ENCODE measurements at places on chromosomes 11 and 22. TPM values are rescaled to one million over a fixed set of nuclear protein-coding genes. Genes with fewer than 3 reads are reported as not detected.

DNA sequence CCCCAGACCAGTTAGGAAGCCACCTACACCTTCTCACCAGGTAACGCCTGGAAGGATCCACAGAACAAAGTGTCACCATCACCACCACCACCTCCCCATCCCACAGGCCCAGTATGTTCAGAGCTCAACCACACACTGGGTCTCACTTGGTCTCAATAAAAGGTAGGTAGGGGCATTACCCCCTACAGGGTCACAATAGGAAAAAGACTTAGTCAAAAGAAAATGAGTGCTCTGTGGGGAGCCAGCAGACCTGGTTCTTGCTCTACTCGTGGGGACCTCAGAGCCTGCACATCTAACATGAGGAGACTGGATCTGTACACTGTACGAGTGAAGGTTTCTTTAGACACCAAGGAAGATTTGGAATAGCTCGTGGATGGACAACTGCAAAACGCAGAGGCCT, 49.3 kb downstream of the HIRA start:
- DNase-seq = no peak

DNA sequence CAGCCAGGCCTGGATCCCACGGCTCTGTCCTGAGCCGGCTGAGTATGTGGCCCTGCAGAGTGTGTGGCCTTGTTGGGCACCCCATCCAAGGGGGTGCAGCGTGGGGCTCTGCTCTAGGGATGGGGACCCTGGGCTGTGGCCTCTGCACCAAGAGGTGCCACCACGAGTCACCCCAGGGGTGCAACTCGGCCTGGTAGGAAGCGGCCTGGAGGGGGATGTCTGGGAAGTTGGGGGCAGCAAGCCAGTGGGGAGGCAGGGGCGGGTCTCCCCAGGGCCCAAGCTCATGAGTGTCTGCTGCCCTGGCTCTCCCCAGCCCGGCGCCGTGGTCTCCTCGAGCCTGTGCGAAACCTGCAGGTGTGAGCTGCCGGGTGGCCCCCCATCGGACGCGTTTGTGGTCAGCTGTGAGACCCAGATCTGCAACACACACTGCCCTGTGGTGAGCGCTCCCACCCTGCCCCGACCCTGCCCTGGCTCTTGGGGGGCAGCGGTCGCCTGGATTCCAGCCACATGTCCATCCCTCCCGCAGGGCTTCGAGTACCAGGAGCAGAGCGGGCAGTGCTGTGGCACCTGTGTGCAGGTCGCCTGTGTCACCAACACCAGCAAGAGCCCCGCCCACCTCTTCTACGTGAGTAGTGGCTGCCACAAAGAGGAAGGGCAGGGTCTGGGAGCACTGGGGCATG, 24.2 kb upstream of the MUC5B start:
- peak; percentile 8 for DNase-seq

GRCh38 chr22:19983741-19984140, 32.9 kb downstream of the ARVCF start:
- no peak for DNase-seq

GRCh38 chr22:24994070-24994763, 41.7 kb downstream of the KIAA1671 start:
- DNase-seq = no peak

- DNase-seq = no peak
These were observed 52.2 kb upstream of the HMGXB4 start for GRCh38 chr22:35204807-35205775.

- peak; percentile 18 for DNase-seq
These were observed 2.3 kb upstream of the ADORA2A start for GRCh38 chr22:24424901-24425775.

DNA sequence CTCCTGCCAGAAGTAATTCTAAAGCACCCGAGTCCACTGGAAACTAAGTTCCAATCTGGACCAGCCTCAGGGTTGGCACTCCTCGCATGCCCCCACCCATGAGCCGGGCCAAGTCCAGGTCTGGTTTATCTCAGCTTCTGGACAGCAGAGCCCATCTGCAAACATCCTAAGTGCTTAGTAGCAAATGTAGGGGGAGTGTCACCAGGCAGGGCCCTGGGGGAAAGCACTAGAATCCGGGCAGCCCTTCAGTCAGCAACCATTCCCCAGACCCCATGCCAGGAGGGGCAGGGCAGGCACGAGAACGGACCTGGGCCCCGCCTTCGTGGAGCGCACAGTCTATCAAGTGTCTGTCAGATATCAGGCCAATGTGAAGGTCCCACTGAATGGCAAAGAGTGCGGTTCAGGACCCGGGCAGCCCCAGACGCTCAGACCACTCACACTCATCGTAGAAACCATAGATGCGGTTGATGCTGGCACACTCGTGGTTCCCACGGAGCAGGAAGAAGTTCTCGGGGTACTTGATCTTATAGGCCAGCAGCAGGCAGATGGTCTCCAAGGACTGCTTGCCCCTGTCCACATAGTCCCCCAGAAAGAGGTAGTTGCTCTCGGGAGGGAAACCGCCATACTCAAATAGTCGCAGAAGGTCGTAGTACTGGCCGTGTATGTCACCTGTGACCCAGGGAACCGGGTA, 1.3 kb downstream of the PPP1CA start:
- DNase-seq = no peak

- DNase-seq = no peak
These were observed 29.8 kb downstream of the BID start for GRCh38 chr22:17744430-17744829.

GRCh38 chr22:35697142-35697541, 20.5 kb upstream of the APOL5 start:
- no peak for DNase-seq

- DNase-seq = no peak
These were observed 240.0 kb downstream of the NXPE2 start for GRCh38 chr11:114918286-114918685.

DNA sequence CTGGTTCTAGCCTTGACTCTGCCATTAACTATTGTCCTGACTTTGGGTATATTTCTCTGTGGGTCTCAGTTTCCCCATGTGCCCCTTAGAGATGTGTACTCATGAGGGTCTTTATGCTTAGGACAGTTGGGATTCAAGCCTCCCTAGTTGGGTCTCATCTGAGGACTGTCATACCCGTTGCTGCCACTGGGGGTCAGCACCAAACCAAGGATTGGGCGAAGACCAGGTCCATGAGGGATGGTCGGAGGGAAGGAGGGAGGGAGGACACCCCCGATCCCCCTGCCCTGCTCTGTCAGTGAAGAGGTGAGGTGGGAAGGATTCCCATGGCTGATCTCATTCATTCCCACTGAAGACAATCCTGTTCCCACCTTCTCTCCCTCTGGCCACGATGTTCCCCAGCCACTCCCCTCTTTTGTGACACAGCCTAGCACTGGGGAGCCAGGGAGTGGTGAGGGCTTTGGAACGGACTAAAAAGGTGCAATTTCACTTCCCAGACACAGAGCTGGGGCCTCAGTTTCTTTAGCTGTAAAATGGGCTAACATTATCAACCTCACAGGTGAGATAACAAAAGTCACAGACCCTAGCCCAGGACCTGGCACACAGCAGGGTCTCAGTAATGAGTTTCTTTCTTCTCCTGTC, 12.4 kb upstream of the KLHL35 start:
- peak; percentile 89 for DNase-seq

DNA sequence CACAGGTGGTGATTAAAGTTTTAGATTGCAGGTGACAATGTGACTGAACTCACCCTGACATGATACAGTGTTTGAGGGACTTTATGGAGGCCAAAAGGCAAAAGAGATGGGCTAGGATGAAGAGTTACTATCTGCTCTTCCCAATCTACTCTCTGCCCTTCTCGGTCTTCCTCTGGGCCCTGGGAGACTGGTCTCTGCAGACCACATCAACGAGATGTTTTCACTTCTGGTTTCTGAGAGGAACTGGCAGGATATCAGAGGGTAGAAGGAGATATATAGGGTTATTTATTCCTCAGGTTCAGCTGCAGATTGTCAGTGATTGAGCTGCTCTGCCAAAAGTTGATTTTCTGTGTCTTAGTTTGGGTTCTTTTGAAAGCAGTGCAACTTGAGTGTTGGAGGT, 32.4 kb upstream of the CD44 start:
- DNase-seq = no peak

GRCh38 chr11:33325451-33325850, 68.3 kb downstream of the HIPK3 start:
- DNase-seq = no peak

DNA sequence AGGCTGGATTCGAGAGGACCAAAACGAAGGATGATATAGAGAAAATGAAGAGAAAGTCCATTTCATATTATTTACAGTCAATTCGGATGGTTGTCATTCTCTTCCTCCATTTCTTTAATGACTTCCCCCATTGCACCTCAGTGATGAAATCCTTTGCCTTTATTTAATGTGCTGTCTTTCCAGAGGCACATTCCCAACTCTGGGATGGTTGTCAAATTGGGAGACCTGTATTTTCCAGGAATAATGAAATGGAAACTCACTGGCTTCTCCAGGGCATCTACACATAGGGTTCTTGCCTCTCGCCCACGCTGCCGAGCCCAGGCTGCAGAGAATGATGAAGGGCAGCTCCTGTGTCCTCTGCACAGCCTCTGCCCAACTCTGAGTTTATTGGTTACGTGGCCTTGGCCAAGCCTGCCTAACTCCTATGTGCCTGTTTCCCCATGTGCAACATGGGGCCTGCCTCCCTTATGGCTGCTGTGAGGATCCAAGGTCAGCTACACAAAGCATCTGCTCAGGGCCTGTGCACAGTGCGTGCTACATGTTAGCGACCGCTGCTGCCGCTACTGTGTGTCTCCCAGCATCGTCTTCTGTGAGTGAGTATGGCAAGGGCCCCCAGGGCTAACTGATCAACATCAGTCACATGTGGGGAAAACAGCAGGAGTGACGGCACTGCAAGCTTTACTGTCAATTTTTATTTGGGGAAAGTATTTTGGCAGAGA, 81.5 kb upstream of the BID start:
- no peak for DNase-seq

DNA sequence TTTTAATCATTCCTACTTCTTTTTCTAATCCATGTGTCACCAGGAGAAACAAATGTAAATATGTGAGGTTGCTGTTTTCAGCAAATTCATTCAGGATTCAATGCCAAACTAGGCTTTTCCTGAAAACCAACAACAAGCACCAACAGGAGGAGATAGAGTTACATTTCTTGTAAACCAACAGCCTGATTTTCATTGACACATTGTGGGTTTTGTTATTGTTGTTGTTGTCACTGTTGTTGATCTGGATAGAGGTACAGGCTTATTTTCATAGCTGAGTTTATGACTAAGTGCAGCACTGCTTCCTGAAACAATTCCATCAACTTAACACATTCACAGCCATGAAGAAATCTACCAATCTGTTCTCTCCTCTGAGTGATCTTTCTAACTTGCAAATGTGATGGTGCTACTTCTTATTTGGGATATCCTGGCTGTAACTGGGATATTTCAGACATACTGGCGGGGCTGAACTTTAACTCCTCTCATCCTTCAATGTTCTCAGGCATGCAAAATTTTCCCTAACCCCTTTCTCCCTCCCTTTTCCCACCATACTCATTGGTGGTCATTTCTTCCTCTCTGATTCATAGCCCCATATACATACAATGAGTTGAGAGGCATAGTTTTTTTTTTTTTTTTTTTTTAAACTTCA, 65.5 kb downstream of the ME3 start:
- no peak for DNase-seq

DNA sequence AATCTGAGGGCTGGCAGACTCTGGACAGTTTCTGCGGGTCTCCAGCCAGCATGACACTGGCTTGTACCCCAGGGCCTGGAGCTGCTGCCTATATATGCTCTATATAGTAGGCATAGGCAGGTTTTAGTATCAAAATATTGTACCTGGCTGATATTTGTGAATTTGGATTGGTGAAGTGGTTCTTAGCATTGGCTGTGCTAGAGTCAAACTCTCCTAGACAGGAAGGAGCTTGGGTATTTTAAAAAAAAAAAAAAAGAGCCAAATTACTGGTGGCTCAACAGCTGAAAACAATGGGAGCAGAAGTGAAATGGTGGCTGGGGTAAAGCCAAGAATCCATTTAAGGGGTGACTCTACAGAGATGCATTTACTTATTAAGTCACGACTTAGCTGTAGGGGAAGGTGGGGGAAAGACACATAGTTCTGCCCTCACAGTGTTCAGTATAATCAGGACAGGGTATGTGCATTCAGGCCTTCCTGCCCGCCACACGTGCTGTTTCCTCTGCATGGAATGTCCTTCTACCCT, 11.0 kb upstream of the MTFP1 start:
- DNase-seq = no peak

GRCh38 chr11:128179039-128179438, 408.3 kb downstream of the ETS1 start:
- no peak for DNase-seq

GRCh38 chr11:67240576-67241389, 25.5 kb upstream of the GRK2 start:
- DNase-seq = peak; percentile 69

GRCh38 chr11:113690619-113691569, 15.2 kb downstream of the TMPRSS5 start:
- DNase-seq = no peak

- no peak for DNase-seq
These were observed 65.3 kb downstream of the MAML2 start for GRCh38 chr11:96277696-96278038.

DNA sequence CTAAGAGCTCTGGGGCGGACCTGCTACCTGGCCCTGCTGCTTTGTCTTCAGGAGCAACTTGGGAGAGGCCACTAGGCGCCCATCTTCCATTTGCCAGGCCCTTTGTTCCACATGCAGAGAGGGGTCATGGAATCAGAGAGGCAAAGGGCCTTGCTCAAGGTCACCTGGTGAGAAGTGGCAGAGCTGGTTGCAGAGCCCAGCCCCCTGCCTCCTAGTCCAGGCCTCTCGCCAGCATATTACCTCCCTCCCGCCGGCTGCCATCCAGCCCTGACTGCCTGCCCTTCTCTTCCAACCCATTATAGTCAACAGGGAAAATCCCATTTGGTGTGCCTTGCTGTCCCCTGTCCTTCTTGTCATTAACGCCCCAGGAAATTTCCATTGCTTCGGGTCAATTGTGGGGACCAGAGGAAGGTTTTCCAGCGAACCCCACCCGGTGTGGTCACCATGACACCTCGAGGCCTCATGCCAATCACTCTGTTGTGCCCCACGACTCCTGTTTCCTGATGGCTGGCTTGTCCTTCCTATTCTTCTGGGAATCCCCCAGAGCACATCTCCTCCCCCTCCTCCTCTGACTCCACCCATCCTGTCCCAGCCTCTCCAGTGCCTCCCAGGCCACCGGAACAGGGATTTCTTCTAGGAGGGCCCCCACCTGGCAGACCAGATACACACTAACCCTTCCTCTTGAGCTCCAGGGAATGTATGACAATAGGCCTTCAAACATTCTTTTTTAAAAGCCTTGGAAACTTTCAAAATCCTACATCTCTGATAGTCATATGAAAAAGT, 77.0 kb downstream of the NECTIN1 start:
- DNase-seq = no peak

GRCh38 chr11:65353900-65354264, 669 bp upstream of the TIGD3 start:
- peak; percentile 43 for DNase-seq

Gene TRIM66
- 59.5 TPM for total RNA-seq

Gene PDE3B
- 14.1 TPM for total RNA-seq

Gene PANX2
- total RNA-seq = 1.8 TPM

Gene OR2AG2
- total RNA-seq = 0.78 TPM

Measured in glutamatergic neuron (in vitro differentiated cells).